Right kidney (tissue), 9 donors: ENCODE measurements at places on chromosomes 12 and 14.
A peak's percentile ranks its signal among the peaks of the same experiment; 100 is the strongest.

DNA sequence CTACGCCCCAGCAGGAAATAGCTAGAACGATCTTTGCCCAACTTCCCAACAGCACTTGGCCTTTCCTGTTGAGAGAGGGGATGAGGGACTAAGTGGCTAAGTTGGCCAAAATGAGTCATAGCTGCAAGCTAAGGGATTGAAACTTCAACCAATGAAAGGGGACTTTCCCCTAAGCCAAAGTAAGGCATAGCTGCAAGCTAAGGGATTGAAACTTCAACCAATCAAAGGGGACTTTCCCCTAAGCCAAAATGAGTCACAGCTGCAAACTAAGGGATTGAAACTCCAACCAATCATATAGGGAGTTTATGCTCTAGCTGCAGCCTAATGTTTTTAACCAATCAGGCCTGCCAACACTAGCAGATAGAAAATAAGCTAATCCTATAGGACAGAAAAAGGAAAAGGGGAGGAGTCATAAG is 100.5 kb upstream of the SSTR1 start:
- DNase-seq = no peak

DNA sequence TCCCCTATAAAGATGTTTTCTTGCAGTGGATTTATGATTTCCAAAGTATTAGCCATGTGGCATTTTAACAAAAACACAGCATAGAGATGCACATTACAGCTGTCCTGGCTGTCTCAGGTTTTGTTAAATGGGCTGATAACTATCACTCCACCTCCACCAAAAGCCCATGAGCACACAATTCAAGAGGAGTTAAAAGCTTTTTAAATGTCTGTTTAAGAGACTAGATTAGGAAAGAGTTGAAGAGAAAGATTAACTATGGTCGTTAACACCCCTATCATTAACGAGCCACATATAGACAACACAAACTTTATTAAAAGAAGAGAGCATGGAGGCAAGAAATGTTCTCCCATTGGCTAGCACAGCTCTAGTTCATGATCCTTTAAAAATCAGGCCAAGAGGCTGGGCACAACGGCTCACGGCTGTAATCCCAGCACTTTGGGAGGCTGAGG is 14.5 kb downstream of the CBX5 start:
- no peak for DNase-seq

DNA sequence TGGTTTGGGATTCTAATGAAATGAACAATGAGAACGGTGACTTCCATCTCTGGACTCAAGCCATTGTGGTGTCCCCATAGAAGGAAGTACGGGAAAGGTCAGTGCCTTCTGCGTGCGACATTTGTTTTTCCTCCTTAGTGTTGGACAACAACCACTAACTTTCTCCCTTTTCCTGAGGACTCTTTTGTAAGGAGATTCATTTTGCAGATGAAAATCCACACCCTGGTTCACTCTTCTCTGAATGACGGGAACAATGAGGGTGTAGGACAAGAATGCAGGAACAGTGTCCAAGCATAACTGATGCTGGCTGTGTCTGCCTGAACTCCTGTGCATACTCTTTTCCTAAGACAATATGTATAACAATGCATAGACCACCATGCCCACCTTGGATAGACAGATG is 176.4 kb downstream of the STXBP6 start:
- DNase-seq = no peak

- no peak for DNase-seq
Observed at GRCh38 chr12:39804479-39804878, 184.9 kb upstream of the ABCD2 start.

GRCh38 chr14:32933629-32934072 is 5.0 kb upstream of the NPAS3 start:
- DNase-seq = no peak

- DNase-seq = no peak
Observed at GRCh38 chr14:105421723-105422615, 2.3 kb downstream of the MTA1 start.

GRCh38 chr14:93220509-93220908 is 13.5 kb downstream of the UBR7 start:
- DNase-seq = no peak

- DNase-seq = no peak
Observed at GRCh38 chr14:105126981-105127329, 41.6 kb downstream of the JAG2 start.

DNA sequence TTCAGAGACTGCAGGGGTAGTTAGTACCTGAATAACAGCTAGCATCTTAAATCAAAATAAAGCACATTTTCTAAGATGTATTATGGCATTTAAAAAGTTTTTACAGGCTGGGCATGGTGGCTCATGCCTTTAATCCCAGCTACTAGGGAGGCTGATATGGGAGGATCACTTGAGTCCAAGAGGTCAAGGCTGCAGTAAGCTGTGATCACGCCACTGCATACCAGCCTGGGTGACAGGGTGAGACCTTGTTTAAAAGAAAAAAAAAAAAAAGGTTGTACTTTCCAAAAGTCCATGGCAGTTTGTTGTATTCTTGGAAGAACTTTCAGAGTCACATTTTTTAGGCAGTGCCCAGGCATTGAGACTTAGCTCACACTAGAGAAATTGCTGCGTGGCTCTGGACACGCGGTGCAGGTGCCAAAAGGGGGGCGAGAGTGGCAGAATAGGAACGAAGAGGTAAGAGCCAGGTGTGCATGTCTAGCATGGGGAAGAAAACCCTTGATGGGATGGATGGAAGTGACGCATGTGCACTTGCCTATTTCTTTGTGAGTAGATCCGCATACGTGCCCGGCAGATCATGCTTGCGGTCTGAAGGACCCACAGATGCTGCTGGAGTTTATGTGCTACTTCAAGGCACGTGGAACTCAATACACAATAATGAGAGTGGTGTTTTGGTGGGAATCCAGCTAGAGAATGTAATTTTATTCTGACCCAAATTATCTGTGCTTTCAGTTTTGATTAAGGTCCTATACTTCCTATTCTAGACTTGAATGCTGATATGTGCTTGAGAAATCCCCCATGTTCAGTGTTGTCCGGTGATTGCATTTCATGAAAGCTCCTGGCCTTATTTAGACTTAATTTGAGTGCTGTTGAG is 11.9 kb downstream of the ANKRD13A start:
- DNase-seq = no peak

- DNase-seq = no peak
Observed at GRCh38 chr14:67984274-67984673, 164.7 kb downstream of the RAD51B start.

GRCh38 chr14:32014057-32014456 is 63.0 kb upstream of the ARHGAP5 start:
- DNase-seq = no peak

DNA sequence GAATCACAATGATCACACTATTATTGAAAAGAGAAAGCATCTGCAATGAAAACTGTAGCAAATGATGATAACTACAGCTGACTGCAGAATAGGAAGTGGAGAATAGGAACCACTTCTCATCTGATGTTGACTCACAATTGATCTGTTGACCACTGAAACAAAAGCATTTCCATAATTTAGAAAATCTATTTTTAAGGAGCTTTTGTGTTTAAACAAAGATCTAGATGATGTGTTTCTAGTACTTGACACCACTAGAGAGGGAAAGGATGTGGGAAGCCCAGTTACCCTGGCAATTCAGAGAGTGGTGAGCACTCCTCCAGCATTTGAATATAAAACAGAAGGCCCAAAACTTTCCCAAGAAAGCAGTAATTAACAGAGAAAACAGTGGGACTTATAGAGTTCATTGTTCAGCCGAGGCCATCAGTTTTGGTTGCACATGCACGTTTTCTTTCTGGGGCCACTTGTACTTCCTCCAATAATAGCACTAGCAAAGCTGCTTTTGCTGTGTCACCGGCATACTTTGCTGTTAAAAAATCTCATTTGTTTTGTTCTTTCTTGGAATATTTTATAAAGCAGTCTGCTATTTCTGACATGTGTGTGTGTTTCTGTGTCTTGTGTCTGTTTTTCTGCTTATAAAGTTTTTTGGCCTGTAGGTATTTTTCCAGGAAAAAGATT is 76.1 kb upstream of the HECTD1 start:
- no peak for DNase-seq

- DNase-seq = no peak
Observed at GRCh38 chr12:109758426-109759420, 45.1 kb downstream of the FAM222A start.

- no peak for DNase-seq
Observed at GRCh38 chr12:44804068-44804467, 72.0 kb downstream of the NELL2 start.

DNA sequence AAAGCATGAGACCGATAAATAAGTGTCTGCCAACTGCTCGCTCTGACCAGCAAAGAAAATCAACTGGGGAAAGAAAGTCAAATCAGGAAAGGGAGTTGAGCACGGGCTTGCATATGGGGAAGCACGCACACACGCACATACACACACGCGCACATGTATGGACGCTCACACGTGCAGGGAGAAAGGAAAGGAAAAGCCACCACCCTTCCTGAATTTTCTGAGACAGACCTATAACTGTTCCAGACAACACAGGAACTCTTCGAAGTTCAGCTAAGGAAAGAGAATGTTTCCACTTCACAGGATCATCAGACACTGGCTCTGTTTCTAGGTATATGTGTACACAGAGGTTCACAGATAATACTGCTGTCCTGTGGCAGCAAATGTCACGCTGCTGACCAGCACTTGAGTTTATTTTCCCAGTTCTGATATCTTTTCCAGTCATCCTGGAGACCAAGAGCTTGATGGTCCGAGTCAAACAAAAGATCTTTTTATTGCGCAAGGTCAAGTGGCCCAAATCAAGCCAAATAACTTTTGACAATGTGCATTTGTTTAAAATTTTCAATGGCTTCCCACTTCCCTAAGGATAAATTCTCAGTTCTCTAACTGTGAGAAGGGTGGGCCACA is 82.1 kb upstream of the TMCC3 start:
- no peak for DNase-seq

GRCh38 chr12:69906411-69907216 is 81.6 kb downstream of the MYRFL start:
- no peak for DNase-seq

- no peak for DNase-seq
Observed at GRCh38 chr14:68952531-68953195, 26.4 kb downstream of the ACTN1 start.

DNA sequence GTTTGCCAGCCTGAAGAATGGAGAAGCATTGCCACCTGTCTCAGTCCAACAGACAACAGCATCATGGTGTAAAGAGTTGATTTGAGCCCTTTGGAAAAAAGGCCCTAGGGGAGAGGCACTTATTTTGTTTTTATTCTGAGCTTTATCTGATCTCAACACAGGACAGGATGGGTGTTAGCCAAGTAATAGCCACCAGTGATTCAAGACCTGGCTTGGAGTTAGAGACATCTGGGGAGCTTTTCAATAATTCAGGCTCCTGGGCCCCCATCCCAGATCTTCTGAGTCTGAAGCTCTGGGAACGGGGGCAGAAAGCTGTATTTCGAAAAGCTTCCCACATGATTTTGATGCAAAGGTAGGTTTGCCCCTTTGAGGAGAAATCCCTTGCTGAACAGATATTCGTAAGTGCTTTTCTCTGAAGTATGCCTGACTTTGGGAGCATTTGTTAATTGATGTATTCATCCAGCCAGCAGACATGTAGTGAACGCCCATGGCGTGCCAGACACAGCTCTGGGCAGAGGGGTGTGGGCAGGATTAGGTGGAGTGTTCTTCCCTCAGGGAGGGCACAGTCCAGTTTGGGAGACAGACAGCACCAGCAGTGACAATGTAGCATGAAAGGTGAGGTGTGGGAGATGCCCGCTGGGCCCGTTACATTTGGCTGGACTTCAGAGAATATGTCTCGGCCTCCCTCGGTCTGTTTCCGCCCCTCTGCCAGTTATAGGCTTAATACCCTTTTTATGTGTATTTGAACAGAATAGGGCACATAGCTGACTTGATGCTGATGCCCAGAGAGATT is 72.5 kb downstream of the TSPAN9 start:
- no peak for DNase-seq

- peak; percentile 15 for DNase-seq
Observed at GRCh38 chr14:35402323-35403113, 2.0 kb downstream of the NFKBIA start.

DNA sequence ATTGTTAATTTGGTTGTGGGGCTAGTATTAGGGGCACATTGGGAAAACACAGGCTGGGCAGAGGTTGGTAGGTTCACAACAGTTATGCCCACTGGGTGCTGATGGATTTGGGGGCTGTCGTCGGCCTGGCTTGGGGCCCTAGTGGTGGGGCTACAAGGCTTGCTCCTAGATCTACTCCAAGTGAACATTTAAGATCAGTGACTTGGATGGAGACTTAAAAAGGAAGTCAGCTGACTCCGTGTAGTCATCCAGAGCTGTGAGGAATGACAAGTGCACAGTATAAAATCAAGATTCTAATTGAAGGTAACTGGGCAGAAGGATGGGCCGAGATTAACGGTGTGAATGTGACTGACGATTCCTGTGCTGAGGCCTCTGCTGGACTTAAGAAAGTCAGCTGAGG is 12.8 kb upstream of the NR4A1 start:
- DNase-seq = no peak

GRCh38 chr14:77409131-77409533 is 14.2 kb downstream of the NOXRED1 start:
- DNase-seq = no peak
